GM12878 (cell line): ENCODE measurements at places on chromosomes 3 and 15.

GRCh38 chr3:16060945-16061344 is 113.5 kb upstream of the GALNT15 start:
- DNase-seq = no peak

- DNase-seq = no peak
Measured at GRCh38 chr3:42961633-42962032, 17.5 kb upstream of the GASK1A start.

GRCh38 chr3:34381243-34381642 is 582.8 kb downstream of the PDCD6IP start:
- no peak for DNase-seq

DNA sequence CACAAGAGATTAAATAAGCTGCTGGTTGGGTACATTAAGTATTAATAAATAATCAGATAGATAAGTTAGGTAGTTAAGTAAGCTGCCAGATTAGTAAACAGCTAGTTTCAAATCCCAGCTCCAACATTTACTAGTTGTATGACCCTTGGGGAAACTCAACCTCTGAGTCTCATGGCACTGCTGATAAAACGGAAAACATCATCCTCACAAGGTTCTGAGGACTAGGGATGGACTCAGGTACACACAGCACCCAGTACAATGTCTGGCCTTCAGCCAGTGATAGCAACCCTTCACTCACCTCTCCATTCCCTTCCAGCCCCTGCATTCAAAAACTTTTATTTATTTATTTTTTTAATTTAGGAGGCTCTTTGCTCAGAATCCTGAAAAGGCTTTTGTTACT is 32.3 kb downstream of the B3GNT5 start:
- no peak for DNase-seq

GRCh38 chr15:23835953-23836352 is 148.8 kb upstream of the NDN start:
- DNase-seq = no peak
